ENCODE measurements at places on chromosomes 5 and 9.

DNA sequence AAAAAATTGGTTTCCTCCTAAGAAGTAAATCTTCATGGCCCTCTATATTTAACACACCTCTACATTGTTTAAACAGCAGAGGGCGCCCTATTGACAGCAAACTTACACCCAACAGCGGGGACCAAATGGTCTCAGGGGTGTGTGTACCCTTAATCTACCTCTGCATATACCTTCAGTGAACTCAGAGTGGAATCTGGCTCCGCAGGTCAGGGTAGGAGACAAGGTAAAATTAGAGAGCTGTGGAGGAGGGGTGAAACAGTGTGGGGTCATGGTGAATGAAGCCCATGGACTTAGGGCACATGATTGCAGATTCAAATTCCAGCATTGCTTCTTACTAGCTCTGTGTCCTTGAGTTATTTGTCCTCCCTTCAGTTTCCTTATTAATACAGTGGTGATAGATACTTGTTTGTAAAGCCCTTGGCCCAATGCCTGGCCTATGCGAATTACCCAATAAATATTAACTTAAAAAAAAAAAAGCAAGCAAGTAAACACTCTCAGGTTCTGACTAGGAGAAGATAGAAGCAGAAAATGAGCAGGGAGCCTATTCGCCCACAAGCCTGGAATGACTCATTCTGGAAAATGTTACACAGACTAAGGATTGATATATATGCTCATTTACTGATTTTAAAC lies 122.9 kb downstream of the CAVIN4 start:
- DNase-seq: no peak

DNA sequence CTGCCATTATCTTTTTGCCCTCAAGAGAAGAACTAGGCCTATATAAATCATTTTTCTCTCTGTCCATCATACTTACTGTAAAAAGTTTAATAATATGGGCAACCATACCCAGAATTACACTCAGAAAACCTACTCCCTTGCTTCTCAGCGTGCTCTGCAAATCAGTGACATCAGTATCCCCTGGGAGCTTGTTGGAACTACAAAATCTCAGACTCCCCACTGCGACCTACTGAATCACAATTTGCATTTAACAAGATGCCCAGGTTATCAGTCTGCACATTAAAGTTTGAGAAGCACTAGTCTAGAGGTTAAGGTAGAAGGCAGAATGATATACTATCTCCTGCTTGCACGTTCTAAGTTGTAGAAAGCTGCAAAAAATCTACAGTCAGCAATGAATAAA lies 127.2 kb downstream of the MLLT3 start:
- DNase-seq: no peak

- DNase-seq: no peak
Measured at GRCh38 chr5:72587661-72588308, 80.6 kb upstream of the ZNF366 start.

- no peak for DNase-seq
Measured at GRCh38 chr5:179167871-179168451, 107.8 kb downstream of the ZNF354C start.

DNA sequence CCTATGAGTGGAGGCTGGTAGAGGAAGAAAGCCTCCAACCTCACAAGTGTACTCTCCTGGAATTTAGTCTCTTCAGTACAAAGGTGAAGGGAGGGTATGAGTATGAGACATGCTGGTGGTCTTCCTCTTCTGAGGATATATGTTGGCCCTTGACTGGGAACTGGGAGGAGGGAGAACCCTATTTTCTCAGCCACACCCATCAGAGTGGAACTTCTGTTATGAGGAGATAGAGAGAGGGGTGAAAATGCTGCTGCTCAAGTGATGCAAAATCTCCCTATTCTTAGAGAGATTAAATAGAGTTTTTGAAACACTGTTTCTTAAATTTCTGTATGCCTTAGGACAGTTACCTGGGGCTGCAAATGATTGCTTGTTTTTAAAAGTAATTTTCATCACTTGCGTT lies 203.4 kb upstream of the PRR16 start:
- DNase-seq: no peak

DNA sequence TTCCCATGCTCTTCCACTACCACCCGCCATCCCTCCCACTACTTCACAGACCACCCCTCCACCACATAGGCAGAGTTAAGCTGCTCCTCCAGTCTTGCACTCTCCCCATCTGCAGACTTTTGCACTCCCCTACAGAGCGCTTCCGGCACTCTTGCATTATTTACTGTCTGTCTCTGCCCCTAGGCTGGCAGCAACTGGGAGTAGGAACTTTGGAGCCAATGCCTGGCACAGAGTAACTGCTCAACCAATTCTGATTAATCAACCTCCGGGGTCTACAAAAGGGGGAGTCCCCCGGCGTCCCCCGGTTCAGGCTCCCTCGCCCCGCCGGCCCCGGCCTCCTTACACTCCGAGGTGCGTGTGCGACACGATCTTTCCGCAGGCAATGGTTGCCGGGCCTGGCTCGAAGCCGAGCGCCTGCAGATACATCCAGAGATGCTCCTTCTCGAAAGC lies 498 bp downstream of the HAUS6 start:
- DNase-seq: peak; percentile 28

GRCh38 chr9:4068449-4068848 lies 231.4 kb downstream of the GLIS3 start:
- no peak for DNase-seq

GRCh38 chr9:124457887-124458431 lies 7.7 kb downstream of the ADGRD2 start:
- DNase-seq: no peak

- DNase-seq: no peak
Measured at GRCh38 chr9:33202018-33202417, 34.9 kb upstream of the B4GALT1 start.

All from GM12891 (cell line).